ENCODE measurements at places on chromosomes 7 and 10. TPM values are rescaled to one million over a fixed set of nuclear protein-coding genes. Genes with fewer than 3 reads are reported as not detected.

Gene TSPAN12
- 0.79 TPM for total RNA-seq

Gene CRYGN
- total RNA-seq, result not detected

Gene GFRA1
- 9.3 TPM for total RNA-seq

Gene PHYHIPL
- 0.38 TPM for total RNA-seq

Gene FAM25G
- 1.1 TPM for total RNA-seq

Gene LBX1
- total RNA-seq, result not detected

Gene ZNF425
- total RNA-seq, result 2.4 TPM

Gene NPC1L1
- total RNA-seq, result 0.06 TPM

Gene HACD1
- 41.6 TPM for total RNA-seq

Gene THSD7A
- total RNA-seq, result 1.3 TPM

Gene ZFAND2A
- 53.6 TPM for total RNA-seq

Gene CPN1
- 0.21 TPM for total RNA-seq
